Suppressor macrophage (primary cell): ENCODE measurements at places on chromosomes 3 and 15.

DNA sequence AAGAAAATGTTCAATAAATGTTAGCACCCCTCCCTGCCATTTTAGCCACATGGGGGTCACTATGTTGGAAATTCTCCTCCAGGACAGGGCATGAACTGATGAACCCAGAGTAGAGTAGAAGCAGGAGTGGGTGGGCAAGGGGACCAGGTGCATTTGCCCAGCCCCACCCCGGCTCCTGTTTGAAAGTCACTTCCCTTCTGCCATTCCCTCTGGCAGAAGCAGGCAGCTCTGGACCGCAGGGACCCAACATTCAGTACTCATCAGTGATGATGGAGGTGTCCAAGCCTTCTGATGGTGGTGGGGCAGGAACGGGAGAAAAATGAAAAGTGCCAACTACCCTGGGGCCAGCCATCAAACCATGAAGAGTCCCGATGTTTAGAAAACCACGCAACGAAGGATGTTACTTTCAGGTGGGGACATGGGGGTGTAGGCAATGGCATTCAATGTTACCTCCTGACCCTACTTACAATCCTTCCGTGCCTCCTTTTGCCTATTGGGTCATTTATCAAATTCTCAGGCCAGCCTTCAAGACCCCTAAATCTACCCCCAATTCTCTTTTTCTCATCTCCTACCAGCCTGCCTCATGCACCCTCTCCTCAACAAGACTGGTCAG is 17.2 kb downstream of the UBAP1L start:
- DNase-seq: no peak

DNA sequence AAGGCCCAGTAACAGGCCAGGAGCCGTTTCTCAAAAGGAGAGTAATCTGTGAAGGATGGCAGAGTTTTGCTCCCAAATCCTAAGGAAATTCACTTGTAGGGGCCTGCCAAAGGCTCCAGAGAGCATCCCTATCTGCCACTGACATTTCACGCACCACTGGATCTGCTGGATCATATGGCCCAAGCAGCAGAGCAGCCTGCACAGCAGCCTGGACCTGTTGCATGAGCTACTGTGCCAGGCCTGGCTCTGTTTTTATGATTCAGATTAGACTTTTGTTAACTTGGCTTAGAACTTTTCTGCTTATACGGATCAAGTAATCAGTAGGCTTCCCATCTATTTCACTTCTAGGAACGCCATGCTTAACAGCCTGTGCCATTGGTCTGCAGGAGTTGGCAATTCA is 70.7 kb downstream of the CHRD start:
- no peak for DNase-seq

DNA sequence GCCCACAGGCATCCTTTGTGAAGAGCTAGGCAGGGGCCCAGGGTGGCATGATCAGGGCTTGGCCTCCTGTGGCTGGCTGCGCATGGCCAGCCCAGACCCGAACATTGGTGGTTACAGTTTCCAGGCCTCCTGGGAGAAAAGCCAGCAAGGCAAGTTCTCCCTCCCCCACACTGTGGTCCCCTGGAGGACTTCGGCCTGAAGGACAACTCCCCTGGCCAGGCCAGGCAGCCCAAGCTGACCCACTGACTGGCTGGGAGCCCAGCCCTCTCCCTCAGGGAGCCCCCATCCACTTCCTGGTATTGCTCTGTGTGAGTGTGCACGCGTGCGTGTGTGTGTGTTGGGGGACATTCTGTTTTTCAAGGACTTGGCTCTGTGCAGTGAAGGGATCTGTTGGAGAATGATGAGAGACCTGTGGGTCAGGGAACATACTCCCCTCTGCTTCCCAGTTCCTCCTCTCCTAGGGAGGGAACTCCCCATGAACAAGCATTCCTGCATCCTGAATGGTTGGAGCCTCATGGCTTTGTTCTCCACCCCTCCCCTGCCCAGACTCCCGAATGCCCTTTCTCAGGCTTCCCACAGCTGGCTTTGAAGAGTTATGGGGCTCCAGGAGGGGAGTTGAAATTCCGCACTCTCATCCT is 29.5 kb downstream of the CORO2B start:
- DNase-seq: no peak

GRCh38 chr15:88480981-88481380 is 13.5 kb downstream of the MRPS11 start:
- no peak for DNase-seq

DNA sequence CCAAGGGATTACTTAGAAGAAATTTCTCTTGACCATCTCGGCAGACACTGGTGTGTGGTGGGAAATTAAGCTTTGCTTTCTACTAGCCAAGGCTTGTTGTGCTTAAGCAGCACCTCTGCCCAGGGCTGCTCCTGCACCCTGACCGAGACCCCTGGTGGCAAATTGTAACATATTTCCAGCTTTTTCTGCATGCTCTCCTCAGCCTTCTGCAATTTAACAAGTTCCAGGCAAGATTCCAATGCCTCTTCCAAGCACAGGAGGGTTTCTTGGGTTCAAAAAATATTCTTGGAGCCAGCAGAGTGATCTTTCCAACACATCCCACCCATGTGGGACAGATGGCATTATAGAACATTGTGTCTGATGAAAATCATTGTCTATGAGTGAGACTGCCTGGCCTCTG is 210.5 kb downstream of the CLSTN2 start:
- DNase-seq: no peak
